ENCODE measurements at places on chromosomes 3 and 15.

GRCh38 chr15:85825118-85825517 is 30.4 kb upstream of the KLHL25 start:
- no peak for DNase-seq

GRCh38 chr3:103048068-103048722 is 613.4 kb downstream of the ZPLD1 start:
- no peak for DNase-seq

- no peak for DNase-seq
These were observed 281.4 kb upstream of the CTDSPL start for GRCh38 chr3:37580237-37580636.

DNA sequence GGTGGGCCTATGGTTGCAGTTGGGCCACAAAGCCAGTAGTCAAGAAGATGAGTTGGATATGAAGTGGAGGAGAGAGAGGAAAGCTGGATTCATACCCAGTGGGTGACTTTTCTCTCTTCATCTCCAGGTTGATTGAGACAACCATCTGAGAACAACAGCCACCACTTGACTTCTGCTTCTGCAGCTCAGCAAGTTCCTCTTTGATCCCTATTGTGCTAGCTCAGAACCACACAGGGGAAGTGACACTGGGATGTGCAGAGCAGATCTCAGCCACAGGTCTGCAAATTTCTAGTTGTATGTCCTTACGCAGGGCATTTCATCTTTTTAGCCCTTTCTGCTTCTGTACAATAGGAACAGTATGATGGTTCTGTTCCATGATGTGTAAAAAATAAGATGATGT is 459.2 kb upstream of the ARRDC4 start:
- DNase-seq: no peak

GRCh38 chr3:134143828-134144401 is 106.7 kb downstream of the RYK start:
- no peak for DNase-seq

GRCh38 chr3:172341482-172342059 is 106.7 kb downstream of the GHSR start:
- peak; percentile 60 for DNase-seq

DNA sequence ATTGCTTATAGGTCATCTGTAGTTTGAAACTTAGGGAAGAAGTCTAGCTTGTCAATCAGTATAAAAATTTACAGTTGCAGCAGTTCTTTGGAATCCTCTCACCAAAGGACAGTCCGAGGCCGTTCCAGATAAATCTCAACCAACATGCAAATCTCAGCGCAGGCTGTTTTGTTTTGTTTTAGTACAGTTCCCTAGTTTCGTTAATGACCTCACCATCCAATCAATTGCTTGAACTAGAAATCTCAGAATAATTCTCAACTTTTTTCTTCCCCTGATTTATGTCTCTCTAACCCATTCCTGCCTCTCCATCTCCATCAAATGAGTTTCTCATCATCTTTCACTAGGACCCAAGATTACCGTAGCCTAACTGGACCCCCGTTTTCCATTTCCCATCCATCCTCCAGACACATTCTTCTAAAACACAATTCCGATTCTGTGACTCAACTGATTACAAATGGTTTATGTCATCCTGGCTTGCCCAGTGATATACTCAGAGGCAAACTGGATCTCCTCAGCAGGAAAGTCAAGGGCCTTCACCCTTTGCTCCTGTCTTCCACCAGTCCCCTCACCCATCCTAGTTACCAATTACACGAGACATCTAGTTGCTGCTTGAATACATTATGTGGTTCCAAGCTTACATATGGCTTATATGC is 1.3 kb downstream of the SMCO1 start:
- DNase-seq: no peak

GRCh38 chr3:5014391-5014790 is 35.2 kb downstream of the BHLHE40 start:
- DNase-seq: no peak

DNA sequence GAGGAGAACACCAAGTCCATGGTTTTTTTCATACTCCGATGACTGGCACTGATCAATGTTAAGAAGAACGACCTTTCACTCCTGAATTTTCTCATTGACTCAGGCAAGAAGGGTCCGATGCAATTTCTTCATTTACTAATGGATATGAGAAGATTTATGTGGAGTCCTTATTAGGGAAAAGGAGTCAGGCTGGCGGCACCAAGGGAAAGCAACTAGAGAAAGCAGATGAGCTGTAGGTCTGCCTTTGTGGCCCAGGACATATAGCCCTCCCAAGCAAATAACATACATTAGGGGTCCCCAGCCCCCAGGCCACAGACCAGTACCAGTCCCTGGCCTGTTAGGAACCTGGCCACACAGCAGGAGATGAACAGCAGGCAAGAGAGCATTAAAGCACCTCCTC is 206.8 kb downstream of the KBTBD8 start:
- no peak for DNase-seq

DNA sequence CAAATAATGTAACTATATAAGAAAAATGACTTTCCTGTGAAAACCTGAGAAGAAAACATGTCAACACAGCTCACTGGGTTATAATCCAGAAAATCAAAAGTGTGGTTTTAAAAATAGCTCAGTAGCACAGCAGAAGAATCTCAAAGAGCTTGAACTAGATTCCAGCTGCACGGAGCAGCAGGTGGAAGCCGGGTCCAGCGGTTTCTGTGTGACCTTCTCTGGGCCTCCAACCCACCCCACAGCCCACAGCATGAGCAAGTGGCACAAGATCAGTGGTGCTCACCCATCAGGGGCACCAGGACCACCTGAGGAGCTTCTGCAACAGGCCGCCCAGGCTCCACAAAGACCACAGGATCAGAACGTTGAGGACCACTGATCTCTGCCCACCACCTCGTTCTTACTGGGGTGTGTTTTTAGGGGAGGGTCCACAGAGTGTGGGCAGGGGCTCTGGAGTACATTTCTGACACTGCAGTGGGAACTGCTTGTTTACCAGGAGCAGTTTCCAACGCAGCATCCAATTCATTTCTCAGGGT is 23.2 kb downstream of the SLC41A3 start:
- no peak for DNase-seq

DNA sequence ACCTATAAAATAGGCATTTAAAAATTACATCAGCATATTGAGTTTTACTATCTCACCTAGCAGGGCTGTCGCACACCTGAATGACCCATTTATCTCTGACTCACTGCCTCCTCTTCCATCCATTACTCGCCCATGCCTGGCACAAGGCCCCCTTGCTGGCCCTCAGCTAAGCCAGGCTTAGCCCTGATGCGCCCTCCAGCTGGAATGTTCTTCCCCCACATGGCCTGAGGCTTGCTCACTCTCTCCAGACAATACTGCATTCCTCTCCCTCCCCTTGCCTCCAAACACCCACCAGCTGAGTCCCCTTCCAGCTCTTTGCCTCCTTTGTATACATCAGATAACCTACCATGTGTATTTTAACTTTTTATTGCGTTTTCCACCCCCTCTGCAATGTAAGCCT is 7.2 kb downstream of the SH3BP5 start:
- DNase-seq: no peak

DNA sequence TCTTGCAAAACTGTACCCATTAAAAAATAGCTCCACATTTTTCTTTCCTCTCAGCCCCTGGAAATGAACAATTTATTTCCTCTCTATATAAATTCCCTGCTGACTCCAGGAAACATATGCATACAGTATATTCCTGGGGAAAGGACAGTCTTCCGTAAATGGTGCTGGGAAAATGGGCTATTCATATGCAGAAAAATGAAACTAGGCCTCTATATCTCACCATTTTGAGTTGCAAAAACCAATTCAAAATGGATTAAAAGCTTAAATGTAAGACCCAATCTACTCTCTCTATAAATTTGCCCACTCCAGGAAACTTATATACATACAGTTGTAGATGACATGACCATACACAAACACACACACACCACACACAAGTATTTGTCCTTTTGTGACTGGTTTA is 85.9 kb upstream of the GPR149 start:
- DNase-seq: no peak

- DNase-seq: no peak
These were observed 7.7 kb upstream of the PRKCD start for GRCh38 chr3:53153264-53153823.

GRCh38 chr3:11362600-11362999 is 90.4 kb downstream of the ATG7 start:
- no peak for DNase-seq

- no peak for DNase-seq
These were observed 95.5 kb upstream of the PRR23E start for GRCh38 chr3:127097481-127097880.

GRCh38 chr15:85356276-85356675 is 24.1 kb upstream of the AKAP13 start:
- no peak for DNase-seq

DNA sequence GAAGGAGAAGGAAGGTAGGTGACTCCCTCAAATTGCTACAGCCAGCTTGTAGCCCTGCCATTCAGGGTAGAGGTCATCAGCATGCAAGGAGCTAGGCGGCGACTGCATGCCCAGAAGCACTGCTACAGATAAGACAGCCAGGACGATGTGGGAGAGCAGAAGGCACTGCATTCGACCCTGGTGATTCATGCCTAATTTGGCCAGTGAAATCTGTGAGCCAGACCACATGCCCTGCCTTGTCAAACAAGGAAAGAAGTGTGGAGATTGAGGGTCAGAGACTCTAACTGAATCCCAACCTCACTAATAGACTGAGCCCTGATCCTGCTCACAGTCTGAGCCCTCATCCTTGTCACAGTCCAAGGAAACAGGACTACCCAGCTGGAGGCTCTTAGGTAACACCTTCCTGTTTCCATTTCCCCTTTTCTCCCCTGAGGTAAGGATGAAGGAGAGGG is 86.6 kb downstream of the LINGO1 start:
- DNase-seq: no peak

- DNase-seq: no peak
These were observed 12.1 kb downstream of the TBC1D2B start for GRCh38 chr15:78065284-78065872.

GRCh38 chr3:52986938-52987337 is 58.9 kb downstream of the SFMBT1 start:
- no peak for DNase-seq

- no peak for DNase-seq
These were observed 184.1 kb downstream of the LPP start for GRCh38 chr3:188338086-188338485.

GRCh38 chr3:115861166-115861733 is 237.9 kb downstream of the GAP43 start:
- DNase-seq: no peak

DNA sequence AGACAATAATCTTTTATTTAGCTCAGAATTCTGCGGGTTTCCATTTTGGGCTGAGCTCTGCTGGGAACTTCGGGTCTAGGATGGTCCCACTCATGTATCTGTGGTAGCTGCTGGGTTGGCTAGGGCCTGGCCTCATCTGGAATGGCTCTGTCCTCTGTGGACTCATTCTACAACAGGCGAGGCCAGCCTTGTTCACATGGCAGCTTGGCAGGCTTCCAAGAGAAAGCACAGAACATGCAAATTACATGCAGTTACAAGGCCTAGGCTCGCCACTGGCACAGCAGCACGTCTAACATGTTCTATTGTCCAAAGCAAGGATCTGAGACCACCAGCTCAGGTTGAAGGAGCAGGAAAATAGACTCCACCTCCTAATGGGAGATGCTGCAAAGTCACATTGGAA is 431.4 kb downstream of the PDCD6IP start:
- DNase-seq: no peak

GRCh38 chr15:70478251-70478990 is 284.9 kb downstream of the UACA start:
- DNase-seq: peak; percentile 70

DNA sequence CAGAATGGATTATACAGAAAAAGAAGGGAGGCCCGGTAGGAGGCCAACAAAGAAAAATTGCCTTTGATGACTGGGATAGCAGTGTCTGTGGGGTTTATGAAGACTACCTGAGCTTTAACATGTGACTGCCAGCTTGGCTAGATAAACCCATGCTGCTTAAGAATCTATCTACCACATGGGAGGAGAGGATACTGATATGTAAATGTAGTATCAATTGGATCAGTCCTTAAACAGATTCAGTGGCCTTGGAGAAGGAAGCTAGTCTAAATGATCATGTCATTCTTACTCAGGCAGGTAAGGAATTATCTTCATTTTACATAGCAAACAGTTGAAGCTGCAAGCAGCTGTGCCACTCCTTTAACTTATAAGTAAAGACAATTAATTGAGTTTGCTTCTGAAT is 50.0 kb upstream of the SYNPR start:
- DNase-seq: no peak

- no peak for DNase-seq
These were observed 41.7 kb downstream of the CHST14 start for GRCh38 chr15:40512440-40512839.

Measured in GM13976 (cell line).